ENCODE measurements at places on chromosomes 1 and 21.

GRCh38 chr1:219153723-219154122, 20.0 kb upstream of the LYPLAL1 start:
- no peak for DNase-seq

DNA sequence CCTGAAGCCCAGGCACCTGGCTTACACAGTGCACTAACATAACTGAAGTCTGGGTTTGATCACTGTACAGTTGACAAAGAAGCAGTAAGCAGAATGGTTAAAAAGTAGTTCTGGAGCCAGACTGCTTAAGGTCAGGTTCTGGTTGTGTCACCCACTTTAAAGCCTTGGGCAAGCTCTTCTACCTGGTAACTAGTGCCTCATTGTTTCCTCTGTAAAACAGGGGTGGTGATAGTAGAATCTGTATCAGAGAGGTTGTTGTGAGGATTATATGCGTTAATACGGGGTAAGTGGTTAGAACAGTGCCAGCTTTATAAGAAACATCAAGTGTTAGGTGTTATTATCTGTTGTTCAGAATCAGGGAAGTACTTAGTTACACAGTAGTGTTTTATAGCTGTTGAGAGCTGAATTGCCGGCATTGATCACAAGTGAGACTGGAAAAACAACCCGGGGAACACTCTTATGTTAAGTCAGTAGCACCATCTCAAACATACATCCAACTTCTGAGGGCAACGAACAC, 3.7 kb downstream of the BACH1 start:
- no peak for DNase-seq

DNA sequence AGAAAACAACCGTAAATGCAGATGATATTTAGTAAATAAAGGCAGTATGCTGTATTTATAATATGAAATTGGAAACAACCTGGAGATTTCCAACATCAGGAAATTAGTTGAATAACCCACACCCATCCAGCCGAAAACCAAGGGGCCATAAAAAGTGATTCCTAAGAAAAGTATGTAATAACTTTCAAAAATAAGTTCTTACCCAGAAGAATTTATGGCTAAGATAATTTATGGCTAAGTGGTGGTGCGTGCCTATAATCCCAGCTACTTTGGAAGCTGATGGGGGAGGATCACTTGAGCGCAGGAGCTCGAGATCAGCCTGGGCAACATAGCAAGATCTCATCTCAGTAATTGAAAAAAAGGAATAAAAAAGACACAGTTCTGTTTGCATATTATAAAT, 43.2 kb downstream of the TMCO4 start:
- no peak for DNase-seq

GRCh38 chr1:3987669-3988235, 87.7 kb upstream of the C1orf174 start:
- no peak for DNase-seq

- no peak for DNase-seq
These were observed 22.7 kb upstream of the ZNF436 start for GRCh38 chr1:23392125-23392855.

- no peak for DNase-seq
These were observed 43.4 kb downstream of the PARP1 start for GRCh38 chr1:226364514-226364899.

DNA sequence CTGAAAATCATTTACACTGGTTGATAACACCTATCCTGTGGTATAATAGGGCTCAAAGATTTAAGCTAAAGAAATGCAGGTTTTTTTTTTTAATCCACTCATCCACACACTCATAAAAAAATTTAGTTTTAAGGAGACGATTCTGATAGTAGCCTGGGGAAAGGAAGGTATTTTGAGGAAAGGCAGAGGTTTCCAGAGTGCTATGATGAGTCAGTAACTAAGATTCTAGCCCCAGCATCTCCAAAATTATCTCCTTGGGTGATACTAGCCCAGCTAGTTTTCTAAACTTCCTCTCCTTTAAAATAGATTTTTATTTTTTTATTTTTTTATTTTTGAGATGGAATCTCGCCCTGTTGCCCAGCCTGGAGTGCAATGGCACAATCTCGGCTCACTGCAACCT, 20.7 kb downstream of the ASAP3 start:
- no peak for DNase-seq

DNA sequence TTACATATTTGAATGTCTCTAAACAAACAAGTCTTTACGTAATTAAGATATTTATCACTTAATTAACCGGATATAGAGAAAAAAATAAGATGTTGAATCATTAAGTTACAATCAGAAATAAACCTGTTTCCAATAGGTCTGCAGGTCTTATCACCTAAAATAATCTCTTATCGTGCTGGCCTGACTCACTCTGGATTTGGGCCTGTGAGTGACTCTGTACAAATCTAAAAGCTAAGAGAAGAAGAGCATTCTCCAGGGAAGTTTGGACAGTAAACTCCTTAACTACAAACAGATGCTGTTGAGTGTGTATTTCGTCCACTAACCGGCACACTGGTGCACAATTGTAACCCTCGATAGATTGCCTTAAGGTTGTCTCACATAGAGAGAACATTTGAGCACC, 25.3 kb downstream of the CEP104 start:
- no peak for DNase-seq

DNA sequence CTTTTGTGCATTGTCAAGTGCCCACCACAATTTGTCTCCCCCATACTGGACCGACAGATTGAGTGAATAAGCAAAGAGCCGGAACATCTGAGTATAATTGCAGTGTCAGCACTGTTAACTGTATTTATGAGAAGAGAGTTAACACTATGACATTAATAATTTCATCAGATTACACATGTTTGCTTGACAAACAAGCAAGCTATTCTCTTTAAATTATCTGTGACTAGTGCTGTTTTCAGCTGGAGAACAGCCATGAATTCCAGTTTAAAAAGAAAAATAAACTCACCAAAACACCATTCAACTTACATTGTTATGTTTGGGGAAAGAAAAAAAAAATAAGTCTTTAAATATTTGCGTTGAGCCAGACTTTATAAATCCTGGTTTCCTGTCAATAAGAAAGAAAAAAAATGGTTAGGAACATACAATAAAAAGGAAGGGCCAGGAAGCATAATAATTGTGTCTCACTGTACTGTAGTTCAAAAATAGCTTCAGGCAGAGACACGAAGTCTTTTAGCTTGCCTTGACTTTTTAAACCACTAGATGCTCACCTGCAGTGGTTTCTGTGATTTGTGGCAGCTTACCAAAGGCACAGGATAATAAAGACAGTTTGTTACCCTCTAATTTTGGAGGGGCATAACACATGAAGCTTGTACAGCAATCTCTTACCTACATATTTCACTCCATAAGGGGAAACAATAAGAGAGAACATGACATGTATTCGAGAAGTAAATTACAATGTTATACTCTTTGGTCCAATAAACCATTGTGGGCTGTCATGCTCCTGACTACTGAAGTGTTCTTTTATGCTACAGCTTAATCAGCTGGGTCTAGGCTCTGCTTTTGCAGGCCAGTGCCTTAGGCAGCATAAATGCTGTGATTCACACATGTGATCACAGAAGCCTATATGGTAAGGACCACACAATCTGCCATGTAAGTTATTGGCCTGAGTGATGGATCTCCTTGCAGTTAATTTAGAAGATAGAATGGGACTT, 302.0 kb upstream of the ADGRL2 start:
- no peak for DNase-seq

DNA sequence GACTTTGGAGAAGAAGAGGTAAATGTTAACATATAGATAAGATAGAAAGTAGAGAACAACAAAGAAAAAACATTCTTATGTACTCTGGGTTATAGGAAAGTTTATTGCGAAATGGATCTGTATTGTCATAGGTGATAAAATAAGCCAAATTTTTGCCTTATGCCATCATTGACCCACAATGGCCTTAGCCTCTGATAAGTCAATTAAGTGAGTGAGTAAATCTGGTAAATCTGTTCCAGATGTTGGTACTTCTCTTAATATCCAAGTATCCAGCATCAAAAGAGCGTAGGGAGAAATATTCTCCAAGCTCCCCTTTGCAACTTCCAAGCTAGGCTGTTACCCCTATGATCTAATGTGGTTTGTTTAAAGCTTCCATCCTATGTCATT, 38.3 kb upstream of the CLCA4 start:
- no peak for DNase-seq

DNA sequence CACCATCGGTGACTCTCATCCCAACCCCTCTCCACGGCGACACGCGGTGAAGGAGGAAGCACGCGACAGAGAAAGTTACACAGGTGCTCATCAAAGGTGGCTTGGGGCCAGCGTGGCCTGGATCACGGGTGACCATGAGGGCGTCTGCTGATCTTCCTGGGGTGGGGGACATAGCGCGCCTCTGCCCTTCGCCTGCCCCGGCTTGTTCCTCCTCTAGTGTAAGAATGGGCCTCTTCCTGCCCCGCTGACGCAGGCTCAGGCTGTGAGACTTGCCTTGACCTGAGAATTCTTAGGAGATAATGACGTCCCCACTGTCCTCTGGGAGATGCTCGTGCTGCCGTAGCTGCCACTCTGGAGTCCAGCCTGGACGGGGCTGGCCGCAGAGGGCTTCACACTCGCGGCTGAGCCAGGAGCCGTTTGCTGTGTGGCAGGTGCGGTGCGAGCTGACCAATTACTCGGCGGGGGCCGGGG, 39.0 kb upstream of the TMEM52 start:
- DNase-seq = no peak

DNA sequence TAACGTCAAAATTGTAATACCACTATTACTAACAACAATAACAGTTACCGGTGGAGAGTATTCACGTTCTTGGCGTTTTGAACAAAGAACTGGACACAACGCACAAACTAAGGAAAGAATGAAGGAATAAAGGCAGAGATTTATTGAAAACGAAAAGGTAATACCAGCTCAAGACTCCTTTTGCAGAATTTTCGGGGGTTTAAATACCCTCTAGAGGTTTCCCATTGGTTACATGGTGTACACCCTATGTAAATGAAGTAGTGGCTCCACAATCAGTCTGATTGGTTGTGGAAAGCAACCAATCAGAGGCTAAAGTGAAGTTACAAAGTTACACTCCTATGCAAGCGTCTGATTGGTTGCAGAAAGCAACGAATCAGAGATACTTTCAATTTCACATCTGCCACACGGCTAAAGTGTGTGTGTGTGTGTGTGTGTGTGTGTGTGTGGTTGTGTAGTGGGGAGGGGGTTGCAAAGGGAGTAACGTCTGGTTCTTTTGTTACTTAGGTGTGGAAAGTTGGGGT, 1.1 kb upstream of the GTF2B start:
- DNase-seq = no peak

- no peak for DNase-seq
These were observed 1.3 kb downstream of the SLC2A1 start for GRCh38 chr1:42957229-42957879.

- DNase-seq = no peak
These were observed 8.9 kb downstream of the MTF1 start for GRCh38 chr1:37850352-37850955.

DNA sequence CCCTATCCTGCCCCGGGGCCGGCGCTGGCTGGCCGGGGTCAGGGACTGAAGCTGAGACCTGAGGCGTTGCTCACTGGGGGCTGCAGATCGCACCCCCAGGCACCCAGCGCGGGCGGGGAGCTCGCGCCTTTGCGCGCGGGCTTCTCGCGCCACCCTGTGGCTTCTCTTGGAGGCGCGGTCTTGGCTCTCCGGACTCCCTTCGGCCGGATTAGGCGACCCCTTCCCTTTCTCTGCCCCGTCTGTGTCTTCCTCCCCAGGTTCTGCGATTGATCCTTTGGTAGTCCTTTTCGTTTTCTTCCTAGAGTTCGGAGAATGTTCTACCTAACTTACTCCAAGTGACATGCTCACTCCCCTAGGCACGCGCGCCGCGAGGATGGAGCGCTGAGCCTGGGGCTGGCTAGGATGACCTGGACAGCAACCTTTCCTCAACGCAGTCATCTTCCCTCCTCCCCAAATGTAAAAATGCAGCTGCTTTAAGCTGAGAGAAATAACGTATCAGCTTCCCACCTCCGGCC, 495 bp upstream of the NTRK1 start:
- no peak for DNase-seq

- no peak for DNase-seq
These were observed 64.3 kb upstream of the MORC3 start for GRCh38 chr21:36255663-36256062.

- DNase-seq = no peak
These were observed 13.4 kb downstream of the BCAN start for GRCh38 chr1:156655151-156655903.

GRCh38 chr1:30974536-30974935, 66.0 kb upstream of the SDC3 start:
- DNase-seq = no peak

DNA sequence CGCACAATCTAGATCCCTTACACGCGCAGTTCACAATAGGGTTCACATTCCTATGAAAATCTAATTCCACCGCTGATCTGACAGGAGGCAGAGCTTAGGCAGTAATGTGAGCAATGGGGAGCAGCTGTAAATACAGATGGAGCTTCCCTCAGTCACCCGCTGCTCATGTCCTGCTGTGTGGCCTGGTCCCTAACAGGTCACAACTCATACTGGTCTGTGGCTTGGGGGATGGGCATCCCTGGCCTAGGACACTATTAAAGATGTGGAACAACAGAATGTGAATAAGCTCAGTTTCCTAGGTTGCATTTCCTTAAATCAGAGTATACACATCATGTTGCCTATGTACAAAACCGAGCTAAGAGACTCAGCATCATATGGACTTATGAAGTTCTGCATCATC, 16.2 kb downstream of the IFI44 start:
- DNase-seq = no peak
